ACHN (cell line): ENCODE measurements at places on chromosomes 11 and 22.

GRCh38 chr22:17964643-17965042 is 59.7 kb downstream of the MICAL3 start:
- no peak for DNase-seq

- no peak for DNase-seq
Measured at GRCh38 chr11:125625225-125625629, 264 bp downstream of the CHEK1 start.

DNA sequence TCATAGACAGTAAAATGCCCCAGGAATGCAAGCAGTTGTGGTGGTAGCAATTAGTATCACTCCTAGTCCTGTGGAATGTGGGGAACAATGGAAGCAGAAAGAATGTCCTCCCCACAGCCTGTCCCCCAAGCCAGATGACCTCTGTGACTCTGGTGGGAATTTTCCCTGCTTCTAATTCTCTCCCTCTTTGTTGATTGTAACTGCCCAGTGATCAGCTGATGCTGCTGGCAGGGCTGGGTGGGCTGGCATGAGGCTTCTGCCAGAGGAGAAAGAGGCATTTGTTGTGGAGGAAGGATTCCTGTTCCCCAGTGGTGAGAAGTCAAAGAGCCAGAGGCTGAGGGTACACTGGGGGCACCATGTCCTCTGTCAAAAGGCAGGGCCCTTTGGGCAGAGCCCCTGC is 116.7 kb upstream of the NCAM1 start:
- no peak for DNase-seq

DNA sequence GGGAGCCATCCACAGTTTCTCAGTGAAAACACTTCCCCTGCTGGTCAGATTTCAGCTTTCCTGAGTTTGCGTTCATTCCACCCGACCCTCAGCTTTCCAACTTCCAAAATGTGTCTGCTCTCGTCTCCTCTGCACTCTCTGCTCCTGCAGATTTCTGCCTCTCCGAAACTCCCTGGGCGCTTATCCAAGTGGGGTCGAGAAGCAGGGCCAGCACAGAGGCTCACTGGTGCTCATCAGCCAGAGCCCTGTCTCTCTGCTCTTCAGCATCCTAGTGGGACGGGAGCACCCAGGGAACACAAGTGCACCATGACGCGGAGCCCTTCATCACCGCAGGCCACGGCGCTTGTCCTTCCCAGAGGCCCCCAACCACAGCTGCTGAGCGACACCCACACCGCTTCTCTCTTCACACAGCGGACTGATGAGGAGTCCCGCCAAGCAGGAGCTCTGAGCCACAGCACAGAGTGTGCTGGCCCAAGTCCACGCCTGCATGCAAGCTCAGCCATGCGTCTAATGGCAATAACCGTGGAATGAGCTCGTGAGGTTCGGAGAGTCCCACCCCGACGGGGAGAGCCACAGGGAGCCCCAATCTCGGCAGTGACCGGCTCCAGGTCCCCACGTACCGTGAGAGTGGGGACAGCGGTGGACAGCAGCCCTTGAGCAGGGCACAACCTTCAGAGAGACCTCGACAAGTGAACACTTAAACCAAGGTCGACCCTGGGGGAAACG is 27.9 kb upstream of the MOB2 start:
- no peak for DNase-seq

GRCh38 chr11:44333271-44334218 is 23.6 kb upstream of the ALX4 start:
- no peak for DNase-seq

DNA sequence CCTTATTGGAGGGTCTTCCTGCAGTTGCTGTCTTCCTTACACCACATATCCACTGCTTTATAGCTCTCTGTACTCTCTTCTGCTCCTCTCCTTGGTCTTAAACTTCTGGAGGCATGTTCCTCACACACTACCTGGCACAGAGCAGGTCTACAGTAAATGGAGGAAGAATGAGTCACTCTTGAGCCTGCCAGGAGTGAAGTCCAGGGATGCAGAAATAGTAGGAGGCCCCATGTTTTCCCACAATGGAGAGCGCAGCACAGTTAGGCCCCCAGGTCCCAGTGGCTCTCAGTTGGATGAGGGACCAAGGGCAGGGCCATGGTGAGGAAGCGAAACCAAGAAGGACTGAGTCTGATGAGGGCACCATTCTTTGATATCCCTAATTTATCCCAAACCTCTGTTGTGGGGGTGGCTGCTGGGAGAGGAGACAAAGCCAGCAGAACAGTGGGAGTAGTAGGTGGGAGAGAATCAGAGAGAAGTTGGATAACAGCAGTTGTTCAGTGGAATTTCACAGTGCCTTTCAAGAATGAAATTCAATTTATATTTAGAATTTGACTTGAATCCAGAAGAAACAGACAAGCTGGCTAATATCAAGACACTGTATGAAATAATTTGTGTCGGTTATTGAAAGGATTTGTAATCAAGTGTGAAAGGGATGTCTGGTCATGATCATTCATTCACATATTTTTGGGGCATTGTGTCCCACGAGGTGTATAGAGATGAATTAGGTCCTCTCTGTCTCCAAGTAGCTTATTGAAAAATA is 187.8 kb downstream of the HIPK3 start:
- DNase-seq, result no peak
